ENCODE measurements at places on chromosomes 16 and 17.

GRCh38 chr16:67426950-67427349 is 4.0 kb upstream of the HSD11B2 start:
- no peak for DNase-seq

DNA sequence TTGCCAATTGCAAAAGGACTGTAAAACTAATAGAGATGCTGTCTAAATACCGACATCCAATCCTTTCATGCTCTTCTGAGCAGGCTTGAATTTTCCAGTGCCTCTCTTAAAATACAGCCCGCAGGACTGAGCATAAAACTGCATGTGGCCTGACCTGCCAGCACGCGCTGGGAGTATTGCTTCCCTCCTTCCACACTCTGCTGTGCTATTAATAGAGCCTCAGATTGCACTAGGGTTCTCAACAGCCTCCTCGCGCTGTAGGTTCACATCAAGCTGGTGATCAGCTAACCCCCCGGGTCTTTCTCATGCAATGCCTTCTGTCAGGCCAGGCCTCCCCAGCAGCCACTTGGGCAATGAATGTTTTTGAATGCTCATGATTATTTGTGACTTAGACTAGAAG is 14.2 kb upstream of the MSI2 start:
- DNase-seq, result no peak

DNA sequence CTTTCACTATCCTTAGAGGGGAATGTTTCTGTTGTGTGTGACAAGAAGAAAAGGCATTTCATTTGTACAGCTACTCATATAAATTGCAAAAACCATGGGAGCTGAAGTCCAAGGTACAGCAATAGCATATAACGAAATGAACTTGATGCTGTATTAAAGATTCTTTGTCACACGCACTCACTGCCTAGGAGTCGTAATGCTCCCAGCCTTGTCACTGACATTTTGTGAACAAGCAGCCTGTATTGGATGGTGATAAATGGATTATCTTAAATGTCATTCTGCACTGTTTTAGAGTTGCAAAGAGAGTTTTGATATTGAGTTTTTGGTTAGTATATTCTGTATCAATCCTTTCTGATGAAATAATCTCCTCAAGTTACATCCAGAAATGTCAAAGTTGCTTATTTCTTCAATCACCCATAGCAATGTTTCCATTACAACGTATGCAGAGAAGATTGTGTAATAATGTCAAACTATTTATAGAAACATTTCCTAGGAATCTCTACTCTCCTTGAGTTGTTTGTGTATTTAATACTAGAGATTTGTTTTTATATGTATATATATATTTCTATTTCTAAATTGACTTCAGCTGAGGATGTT is 270.6 kb downstream of the FTO start:
- no peak for DNase-seq

DNA sequence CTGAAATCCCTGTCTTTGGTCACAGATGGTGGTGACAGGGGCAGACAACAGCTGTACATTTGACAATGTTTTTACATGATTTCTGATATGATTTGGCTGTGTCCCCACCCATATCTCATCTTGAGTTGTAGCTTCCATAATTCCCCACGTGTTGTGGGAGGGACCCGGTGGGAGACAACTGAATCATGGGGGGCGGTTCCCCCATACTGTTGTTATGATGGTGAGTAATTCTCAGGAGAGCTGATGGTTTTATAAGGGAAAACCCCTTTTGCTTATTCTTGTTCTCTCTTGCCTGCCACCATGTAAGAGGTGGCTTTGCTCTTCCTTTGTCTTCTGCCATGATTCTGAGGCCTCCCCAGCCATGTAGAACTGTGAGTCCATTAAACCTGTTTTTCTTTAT is 353.9 kb downstream of the CPPED1 start:
- DNase-seq, result no peak

- DNase-seq, result no peak
Observed at GRCh38 chr17:57817299-57817698, 32.5 kb downstream of the MRPS23 start.

GRCh38 chr17:68820476-68820824 is 134.7 kb downstream of the ABCA8 start:
- DNase-seq, result no peak

GRCh38 chr16:78513838-78514237 is 414.4 kb downstream of the WWOX start:
- no peak for DNase-seq

- DNase-seq, result no peak
Observed at GRCh38 chr16:86087896-86088230, 188.9 kb downstream of the IRF8 start.

GRCh38 chr17:21530311-21530710 is 154.2 kb downstream of the KCNJ12 start:
- no peak for DNase-seq

DNA sequence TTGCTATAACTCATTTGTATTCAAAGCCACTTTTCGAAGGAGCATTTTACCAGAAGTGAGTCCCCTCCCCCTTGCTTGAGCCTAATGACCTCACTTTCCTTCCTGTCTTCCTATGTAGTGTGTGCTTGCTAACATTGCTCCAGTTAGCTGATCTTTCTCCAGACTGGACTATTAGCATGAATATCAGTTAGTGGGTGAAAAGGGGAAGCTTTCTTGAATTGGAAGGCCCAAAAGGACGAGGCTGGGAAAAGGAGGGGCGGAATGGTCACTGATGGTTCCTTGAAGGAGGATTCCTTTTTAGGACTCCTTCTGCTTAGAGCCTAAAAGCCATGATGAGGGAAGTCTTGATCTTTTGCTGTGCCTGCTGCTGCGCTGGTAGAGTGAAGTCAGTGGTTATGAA is 11.9 kb downstream of the MAP3K3 start:
- no peak for DNase-seq

GRCh38 chr16:65294165-65294564 is 172.3 kb upstream of the CDH11 start:
- no peak for DNase-seq

DNA sequence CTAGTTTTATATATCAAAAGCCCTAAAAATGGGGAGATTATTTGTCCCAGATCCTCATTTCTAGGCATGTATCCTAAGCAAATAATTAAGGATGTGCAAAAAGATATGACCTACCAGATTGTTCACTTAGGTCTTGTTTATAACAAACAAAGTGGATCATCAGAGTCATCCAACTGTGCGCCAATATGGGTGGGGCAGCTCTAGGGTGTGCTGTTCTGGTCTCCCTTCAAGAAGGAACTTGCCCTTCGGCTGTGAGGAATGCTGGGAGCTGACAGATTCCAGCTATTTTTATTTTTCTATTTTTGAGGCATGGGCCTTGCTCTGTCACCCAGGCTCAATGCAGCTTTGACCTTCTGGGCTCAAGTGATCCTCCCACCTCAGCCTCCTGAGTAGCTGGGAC is 13.8 kb downstream of the CHP2 start:
- no peak for DNase-seq

GRCh38 chr16:52649870-52650269 is 102.9 kb upstream of the TOX3 start:
- no peak for DNase-seq

Measured in stimulated activated CD8-positive, alpha-beta memory T cell treated with anti-CD3 and anti-CD28 coated beads, Interleukin-15, amount 100 ng/mL, for 24 hours (primary cell).